Hepatic stellate cell (primary cell): ENCODE measurements at places on chromosomes 1 and 21.

DNA sequence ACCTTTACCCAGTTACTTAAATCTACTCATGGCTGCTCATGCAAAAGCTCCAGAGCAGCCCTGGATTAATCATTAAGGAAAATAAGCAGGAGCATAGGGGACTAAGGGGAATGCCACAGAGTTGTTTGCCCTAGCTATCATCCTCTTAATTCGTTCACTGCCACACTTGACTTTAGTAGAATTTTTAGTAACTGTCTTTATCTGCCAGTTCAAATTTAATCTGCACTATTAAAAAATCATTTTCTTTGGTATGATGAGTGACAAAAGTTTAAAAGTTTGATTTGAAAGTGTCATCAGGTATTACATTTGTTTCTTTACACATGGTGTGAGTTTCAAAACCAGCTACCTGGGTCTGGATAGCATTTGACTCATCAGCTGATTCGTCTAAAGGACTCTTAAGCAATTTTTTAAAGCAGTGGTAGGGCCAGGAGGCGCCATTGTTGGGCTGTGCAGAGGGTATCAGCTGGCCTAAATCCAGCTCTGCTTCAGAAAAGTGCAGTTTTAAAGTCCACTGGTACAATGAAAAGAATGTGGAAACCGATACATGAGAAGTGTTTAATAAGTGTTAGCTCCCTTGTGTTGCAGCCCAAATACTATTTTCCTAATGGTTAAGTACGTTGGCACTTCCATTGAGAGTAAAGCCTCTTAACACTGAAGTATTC lies 69.9 kb upstream of the DR1 start:
- DNase-seq: no peak

DNA sequence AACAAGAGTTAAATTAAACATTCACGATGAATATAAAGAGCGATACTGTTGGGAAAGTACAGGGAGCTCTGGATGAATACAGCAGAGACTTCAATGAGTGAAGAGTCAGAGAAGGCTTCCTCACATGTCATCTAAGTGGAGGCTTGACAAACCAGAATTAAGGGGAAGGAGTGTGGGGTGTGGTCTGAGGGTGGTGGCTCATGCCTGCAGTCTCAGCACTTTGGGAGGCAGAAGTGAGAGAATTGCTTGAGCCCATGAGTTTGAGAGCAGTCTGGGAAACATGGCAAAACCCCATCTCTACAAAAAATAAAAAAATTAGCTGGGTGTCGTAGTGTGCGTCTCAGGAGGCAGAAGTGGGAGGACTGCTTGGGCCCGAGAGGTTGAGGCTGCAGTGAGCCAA lies 8.7 kb downstream of the SDHB start:
- no peak for DNase-seq

- DNase-seq: no peak
These were observed 231.5 kb upstream of the ST6GALNAC5 start for GRCh38 chr1:76635784-76636183.

- DNase-seq: no peak
These were observed 362.8 kb upstream of the PLXNA2 start for GRCh38 chr1:208606959-208607358.

- DNase-seq: no peak
These were observed 62.4 kb downstream of the FGGY start for GRCh38 chr1:59359325-59359724.

- DNase-seq: no peak
These were observed 97.9 kb upstream of the RAB3GAP2 start for GRCh38 chr1:220370041-220370700.

- no peak for DNase-seq
These were observed 142.5 kb downstream of the PGBD5 start for GRCh38 chr1:230283678-230284077.

DNA sequence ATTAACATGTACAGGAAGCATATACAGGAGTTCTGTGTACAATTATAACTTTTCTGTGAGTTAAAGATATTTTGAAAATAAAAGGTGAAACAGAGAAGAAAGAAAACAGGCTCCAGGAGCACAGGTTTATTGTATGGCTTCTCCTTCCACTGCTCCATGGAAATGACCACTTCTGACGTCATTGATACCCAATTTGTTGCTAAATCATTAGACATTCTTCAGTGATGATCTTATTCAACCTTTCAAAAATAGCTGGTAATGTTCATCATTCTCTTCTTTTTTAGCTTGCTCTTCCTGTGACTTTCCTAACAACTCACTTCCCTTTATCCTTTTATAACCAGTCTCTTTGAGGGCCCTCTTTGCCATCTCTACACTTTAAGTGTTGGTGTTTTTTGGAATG lies 77.8 kb downstream of the KCNK2 start:
- no peak for DNase-seq

- no peak for DNase-seq
These were observed 220.6 kb upstream of the PKN2 start for GRCh38 chr1:88463401-88463985.

- DNase-seq: no peak
These were observed 46.1 kb upstream of the KAZN start for GRCh38 chr1:14552246-14552965.

- DNase-seq: peak; percentile 4
These were observed 54.9 kb downstream of the PATJ start for GRCh38 chr1:61797045-61797755.

- DNase-seq: no peak
These were observed 363.0 kb downstream of the ZP4 start for GRCh38 chr1:237527761-237528160.

DNA sequence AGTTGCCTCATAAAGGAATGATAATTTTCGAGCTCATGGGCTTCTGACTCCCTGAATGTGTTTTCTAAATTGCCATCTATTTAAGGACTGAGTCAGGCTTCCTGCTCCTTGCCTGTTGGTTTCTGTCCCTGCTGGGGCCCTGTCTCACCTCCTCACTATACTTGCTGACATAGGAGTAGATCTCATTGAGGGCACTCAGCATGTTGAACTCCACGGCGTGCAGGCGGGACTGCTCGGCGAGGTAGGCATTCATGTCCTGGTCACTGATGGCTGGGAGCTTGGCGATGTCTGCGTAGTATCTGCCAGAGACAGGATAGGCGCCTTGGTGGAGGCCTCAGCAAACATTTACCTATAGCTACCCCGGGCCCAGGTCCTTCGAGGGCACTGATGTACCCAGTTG lies 116.9 kb upstream of the CD34 start:
- DNase-seq: no peak

DNA sequence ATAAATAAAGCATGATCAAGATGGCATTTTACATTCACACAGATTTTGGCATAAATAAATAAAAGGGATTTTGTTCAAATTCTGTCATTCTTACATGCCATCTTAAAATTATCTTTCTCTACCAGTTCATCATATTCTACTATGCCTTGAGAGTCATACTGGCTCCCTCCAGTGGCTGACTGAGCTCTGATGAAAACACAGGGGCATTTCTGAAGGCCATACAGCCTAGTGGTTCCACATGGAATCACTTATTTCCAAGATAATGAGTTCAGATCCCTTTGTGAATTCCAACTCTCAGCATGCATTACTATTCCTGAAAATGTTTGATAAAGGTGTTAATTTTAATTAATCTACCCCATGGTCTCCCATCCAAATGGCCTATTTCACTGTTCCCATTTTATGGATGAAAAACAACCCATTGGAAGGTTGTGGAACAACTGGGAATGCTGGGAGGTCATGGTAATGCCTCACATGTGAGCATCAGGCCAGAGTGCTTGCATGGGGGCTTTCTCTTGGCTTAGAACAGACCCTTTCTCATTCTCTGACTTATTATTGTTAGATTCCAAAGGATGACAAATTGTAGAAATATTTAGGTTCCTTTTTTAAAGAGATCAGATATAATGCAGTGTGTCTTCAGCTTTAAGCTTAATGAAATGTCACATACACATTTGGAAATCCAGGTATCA lies 622.4 kb upstream of the PKN2 start:
- peak; percentile 48 for DNase-seq

DNA sequence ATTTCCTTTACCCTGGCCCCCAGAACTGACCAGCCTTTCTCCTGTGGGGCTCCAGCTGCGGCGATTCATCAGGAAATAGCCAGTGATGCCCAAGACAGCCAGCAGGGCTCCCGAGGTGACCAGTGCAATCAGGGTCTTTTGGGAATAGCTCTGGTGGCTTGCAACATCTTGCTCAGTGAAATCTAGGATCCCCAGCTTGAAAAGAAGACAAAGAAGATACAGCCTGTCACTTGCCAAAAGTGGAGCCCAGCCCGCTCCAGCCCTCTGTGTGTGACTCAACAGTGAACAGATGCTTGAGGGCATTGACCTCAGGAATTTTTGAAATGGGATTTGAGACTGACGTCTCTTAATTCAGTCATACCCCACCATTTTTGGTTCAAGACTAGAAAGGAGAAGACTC lies 22.3 kb downstream of the CD34 start:
- DNase-seq: peak; percentile 62

GRCh38 chr1:14421295-14421976 lies 177.0 kb upstream of the KAZN start:
- no peak for DNase-seq

- DNase-seq: no peak
These were observed 402.9 kb downstream of the PTPRU start for GRCh38 chr1:29639156-29639736.

DNA sequence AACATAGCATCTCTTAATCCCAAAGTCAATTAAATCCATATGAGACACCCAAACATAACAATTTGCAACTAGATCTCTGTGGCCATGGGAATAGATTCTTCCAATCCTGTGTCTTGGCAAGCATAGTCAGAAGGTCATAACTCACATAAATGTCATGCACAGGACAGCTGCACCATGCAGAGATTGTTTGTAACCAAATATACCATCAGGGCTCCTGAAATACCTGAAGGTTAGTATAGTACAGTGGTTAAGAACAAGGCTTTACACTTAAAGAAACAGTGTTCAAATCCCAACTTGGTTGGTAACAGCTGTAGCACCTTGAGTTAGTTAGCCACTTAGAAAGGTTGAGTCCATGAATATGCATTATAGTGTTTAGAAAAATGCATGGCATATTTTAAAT lies 82.6 kb upstream of the CCDC190 start:
- no peak for DNase-seq

- DNase-seq: no peak
These were observed 499.2 kb downstream of the SETD4 start for GRCh38 chr21:35561116-35561515.

- DNase-seq: no peak
These were observed 93.5 kb downstream of the MRPL39 start for GRCh38 chr21:25513810-25514209.

- DNase-seq: no peak
These were observed 9.9 kb downstream of the TGFBR3 start for GRCh38 chr1:91876040-91876470.

DNA sequence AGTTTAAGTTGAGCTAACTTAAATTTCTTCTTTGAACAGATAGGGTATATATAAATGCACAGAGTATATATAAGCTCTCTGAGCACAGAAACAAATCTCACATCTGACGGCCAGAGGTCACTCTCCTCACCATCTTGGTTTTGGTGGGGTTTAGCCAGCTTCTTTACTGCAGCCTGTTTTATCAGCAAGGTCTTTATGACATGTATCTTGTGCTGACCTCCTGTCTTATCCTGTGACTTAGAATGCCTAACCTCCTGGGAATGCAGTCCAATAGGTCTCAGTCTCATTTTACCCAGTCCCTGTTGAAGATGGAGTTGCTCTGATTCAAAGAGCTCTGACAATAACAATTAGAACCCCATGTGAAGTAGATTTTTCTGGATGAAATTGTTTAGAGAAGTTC lies 1.6 kb upstream of the MOV10 start:
- no peak for DNase-seq

DNA sequence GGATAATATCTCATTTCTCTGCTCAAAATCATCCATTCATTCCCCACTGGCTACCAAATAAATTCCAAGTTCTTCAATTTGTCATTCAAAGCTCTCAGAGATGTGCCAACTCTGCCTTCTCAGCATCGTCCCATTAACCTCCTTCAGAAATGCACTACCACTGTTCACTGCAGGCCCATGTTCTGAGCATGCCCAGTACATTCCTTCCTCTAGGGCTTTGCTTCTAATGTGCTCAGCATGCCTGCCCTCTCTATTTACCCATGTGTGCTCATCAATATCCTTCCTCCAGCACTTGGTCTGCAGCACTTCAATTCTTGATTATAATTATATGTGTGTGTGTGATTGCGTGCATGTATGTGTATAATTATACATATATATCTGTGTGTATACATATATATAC lies 36.1 kb upstream of the RGS8 start:
- no peak for DNase-seq

DNA sequence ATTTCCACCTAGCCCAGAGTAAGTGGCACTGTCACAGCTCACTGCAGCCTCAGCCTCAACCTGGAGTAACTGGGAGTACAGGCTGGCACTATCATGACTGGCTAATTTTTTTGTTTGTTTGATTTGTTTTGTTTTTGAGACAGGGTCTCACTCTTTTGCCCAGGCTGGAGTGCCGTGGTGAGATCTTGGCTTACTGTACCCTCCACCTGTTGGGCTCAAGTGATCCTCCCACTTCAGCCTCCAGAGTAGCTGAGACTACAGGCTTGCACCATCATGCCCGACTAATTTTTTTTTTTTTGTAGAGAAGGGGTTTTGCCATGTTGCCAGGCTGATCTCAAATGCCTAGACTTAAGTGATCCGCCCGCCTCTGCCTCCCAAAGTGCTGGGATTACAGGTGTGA lies 2.5 kb downstream of the UCK2 start:
- no peak for DNase-seq

DNA sequence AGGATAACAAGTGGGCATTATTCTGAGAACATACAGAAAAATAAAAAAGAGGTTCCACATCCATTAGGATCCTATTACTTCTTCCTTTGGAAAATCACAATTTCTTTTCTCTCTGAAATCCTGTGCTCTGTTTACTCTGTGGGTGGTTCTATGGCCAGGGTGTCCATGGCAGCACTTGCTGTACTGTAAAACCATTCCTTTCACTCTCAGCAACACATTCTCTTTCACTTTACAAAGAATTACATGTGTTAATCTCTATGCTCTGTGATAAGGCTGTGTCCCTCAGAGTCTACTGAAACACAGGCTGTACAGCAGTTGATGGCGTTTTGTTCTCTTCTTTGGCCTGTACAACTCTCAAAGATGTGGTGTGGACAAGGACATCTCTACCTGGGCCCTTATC lies 524.1 kb downstream of the PTBP2 start:
- no peak for DNase-seq

DNA sequence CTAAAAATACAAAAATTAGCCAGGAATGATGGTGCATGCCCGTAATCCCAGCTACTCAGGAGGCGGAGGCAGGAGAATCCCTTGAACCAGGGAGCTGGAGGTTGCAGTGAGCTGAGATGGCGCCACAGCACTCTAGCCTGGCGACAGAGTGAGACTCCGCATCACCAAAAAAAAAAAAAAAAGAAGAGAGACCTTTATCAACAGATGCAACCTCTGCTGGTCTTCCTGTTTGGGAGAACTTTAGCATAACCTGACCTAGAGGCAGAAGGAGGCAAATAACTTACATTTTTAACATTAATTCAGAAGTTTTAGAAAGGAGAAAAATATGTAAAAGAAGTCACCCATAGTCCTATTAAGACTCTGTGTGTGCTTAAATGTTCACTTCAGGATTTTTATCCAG lies 32.4 kb downstream of the SLAMF1 start:
- DNase-seq: no peak

GRCh38 chr1:31651766-31652165 lies 7.1 kb upstream of the PEF1 start:
- no peak for DNase-seq
